ENCODE measurements at places on chromosomes 1 and 21.

GRCh38 chr1:19317126-19317910, 5.2 kb downstream of the SLC66A1 start:
- DNase-seq: no peak

DNA sequence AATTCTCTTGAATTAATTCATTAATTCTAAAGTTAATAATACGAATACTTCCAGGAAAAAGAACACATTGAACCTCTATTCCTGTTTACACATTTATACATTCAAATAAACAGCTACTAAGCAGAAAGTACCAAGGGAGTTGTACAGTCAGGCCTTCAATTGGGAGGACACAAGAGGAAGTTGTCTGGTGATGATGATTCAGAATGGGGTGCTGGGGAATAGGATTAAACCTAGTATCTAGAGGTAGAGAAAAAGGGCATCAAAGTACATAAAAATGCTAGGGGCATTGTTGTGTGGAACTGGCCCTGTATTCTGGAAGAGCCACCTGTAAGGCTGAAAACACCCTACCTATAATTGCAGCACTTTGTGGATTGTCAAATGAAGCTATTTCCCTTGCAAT, 71.7 kb upstream of the MROH9 start:
- no peak for DNase-seq

GRCh38 chr1:87678266-87678665, 349.6 kb downstream of the LMO4 start:
- DNase-seq: no peak

DNA sequence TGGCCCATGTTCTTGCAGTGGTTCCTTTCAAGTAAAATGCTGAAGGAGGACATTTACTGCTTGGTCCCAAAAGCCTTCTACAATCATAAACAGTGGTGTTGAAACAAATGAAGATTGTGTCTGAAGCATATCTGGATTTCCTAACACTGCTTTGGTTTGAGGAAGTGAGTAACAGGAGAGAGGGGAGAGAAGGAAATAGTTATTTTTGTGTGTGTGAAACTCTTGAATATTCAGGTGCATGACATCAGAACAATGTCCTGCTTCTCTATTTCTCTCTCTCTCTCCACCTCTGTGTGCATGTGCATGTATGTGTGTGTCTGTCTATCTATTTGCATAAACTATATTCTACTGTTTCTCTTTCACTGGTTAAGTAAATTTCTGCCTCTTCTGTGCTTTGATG, 61.4 kb upstream of the TNFSF18 start:
- DNase-seq: no peak

- no peak for DNase-seq
These were observed 9.5 kb downstream of the CDC73 start for GRCh38 chr1:193131266-193131860.

- no peak for DNase-seq
These were observed 13.0 kb upstream of the TEDDM1 start for GRCh38 chr1:182413486-182413885.

GRCh38 chr1:234330843-234331215, 42.4 kb upstream of the COA6 start:
- no peak for DNase-seq

GRCh38 chr1:54506594-54506993, 41.4 kb upstream of the ACOT11 start:
- no peak for DNase-seq

- DNase-seq: no peak
These were observed 18.2 kb downstream of the CRYZ start for GRCh38 chr1:74714429-74715235.

DNA sequence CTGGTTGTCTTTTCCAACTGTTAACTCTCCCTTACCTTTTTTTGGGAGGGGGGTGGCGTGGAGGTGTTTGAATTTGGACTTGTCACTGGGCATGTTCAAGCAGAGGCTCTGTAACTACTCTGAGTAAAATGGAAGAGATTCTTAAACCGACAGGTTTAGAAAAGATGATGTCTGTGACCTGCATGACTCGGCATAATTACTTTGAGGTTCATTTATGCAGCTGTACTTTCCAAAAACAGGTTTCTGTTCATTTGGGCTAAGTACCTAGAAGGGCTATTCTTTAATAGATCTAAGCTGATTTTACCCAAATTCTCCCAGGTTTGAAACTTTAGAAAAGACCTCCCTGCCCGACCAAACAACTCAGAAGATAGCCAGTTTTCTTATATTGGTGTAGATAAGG, 80.3 kb downstream of the SLC35A3 start:
- no peak for DNase-seq

- DNase-seq: no peak
These were observed 223.4 kb downstream of the DISC1 start for GRCh38 chr1:231849981-231850380.

DNA sequence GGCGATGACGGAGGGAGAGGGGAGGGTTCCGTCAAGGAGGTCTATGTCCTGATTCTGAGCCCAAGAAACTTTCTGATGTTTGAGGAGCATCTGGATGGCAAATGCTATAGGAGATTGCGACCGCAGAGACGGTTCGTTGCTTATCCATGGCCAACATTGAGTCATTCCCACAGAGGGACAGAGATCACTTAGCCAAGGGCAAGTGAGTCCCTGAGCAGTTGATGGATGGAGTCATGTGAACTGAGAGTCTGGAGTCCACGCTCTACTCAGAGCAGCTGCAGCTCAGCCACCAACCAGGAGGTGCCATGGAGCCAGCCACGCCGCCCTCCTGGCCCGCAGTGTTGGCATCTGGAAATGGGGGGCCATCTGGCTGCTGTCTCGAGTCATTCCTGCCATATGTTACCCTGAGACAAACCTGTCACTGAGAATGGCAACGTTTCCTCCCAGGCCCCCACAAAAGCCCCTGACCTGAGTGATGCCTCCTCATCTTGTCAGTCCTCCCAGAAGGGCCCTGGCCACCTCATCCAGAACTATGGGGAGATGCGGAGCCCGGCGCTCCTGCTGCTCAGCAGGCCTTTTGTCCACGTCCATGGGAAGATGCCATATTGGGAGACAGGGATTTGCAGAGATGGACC, 58.6 kb downstream of the ATP5PO start:
- no peak for DNase-seq

DNA sequence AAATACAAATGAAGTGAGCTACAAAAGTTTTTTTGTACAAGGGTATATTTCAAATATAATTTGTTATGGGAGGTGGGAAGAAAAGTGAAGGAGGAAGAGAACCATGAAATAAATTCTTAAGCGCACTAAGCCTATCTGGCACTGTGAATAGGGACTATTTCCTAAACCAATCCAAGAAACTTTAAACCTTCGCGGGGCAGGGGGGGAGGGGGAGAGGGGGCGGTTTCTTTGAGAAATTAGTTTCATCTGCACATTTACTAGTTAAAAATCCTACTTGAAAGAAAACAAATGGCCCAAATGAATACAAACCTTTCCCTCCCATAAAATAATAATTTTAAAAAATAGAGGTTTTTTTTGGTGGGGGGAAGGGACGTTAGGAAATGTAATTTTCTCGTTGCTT, 364 bp downstream of the GOLPH3L start:
- DNase-seq: no peak

DNA sequence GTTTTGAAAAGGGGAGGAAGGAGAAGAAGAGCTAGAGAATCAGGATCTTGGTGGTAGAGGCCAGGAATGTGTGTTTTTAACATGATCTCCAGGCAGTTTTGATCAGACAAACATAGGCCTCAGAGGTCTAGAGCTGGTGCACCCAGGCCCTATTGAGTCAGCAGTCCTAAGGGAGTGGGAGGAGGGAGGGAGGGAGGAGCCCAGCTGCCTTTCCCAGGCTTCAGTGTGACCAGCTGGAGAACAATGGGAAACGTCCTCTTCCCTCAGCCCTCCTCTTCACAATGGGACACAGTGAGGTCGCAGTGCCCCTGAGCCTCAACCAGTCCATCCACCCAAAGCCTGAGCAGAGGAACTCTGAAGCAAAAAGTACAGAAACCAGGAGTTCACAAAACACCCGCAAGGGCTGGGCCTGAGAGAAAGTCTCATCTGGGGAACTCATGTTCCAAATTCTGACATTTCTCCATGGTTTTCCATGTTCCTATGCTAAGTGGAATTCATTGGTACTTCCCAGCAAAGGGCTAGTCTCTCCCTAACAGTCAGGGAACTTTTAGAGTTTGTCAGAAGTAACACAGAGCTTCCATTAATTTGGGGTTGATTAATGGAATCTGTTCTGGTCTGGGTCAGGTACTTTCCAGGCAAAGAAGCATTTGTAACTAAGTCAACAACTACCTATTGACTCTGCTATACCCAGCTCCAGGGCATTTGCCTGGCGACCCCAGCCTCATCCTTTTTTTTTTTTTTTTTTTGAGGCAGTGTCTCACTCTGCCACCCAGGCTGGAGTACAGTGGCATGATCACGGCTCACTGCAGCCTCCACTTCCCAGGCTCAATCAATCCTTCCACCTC, 37.5 kb downstream of the ELAPOR1 start:
- peak; percentile 67 for DNase-seq

- no peak for DNase-seq
These were observed 6.0 kb upstream of the MAP1LC3C start for GRCh38 chr1:242004751-242005495.

- DNase-seq: no peak
These were observed 179.2 kb downstream of the ATG4C start for GRCh38 chr1:62962901-62963776.

GRCh38 chr1:169849346-169850022, 44.2 kb downstream of the SCYL3 start:
- no peak for DNase-seq

DNA sequence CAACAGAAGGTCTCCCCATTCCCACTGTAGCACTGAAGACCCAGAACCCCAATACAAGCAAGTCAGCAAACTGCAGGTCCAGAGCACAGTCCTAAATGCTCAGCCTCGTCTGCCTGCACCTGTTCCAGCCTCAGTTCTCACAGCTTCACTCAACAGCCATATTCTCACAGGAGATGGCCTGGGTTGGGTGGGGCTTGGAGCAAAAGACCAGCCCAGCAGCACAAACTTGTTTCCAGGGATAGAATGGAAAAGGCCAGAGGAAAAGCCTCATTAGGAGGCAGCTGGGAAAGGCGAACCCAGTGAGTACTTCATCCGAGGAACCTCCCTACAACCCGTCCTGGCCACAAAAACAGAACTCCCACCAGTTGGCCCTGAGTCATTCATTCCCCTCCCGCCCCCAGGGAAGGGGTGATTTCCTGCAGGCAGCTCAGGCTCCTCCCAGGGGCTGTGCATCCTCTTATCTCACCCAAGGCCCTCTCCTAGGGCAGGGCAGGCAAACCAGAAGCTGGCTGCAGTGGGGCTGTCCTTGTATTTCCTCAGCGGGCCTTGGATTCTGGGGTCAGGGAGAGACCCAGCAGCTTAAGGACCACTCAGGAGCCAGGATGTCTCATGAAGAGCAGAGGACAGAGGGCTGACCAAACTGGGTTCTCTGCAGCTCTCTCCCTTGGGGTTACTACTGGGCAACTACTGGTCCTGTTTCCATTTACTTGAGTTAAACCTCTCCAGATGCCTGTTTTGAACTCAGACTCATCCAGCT, 7.4 kb upstream of the MPL start:
- DNase-seq: no peak

- DNase-seq: no peak
These were observed 7.1 kb upstream of the AGO3 start for GRCh38 chr1:35923791-35924221.

DNA sequence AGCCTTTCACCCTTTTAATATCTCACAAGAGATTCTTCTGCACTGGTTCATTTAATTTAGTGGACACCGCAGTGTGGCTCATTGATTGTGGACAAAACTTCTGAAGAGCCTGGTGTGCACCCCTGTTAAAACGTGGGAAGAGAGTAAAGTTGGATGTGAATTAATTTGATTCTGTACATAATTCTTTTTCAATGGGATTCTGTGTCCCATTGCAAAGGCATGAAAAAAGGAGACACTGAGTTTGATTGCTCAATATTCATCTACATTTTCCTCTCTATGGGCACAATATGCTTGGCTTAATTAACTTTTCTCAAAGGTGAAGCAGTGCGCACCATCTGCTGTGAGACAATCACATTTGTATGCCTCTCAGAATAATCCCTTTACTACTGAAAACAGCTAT, 95.1 kb downstream of the BARHL2 start:
- no peak for DNase-seq

DNA sequence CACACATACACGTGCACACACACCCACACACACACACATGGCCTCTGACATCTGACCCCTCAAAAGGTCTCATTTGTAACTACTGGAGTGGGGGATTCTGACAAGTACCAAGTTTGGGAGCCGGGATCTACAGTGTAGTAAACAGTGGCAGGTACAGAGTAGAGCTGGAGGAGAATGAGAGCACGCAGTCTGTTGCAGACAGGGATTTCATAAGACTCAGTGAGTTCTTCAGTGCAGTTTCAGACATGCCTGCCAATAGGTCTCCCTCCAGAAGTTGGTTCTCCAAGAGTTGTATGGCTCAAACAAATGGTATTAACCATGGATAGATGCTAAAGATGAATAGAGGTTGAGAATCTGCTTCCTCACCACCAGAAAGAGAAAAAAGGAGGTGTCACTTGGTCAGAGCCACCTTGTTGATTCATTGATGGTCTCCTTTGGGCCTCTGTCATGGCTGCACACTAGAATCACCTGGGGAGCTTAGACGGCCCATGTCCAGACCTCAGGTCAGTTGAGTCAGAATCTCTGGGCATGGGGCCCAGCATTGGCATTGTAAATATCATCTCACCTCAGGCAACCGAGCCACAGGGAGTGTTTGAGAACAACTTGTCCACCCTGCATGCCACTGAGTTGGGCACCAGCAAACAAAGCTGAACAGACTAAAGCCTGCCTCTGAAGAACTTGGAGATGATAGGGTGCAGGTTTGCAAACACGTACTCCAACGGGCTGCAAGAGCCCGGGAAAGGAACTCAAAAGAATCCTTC, 122.1 kb downstream of the EDEM3 start:
- no peak for DNase-seq

DNA sequence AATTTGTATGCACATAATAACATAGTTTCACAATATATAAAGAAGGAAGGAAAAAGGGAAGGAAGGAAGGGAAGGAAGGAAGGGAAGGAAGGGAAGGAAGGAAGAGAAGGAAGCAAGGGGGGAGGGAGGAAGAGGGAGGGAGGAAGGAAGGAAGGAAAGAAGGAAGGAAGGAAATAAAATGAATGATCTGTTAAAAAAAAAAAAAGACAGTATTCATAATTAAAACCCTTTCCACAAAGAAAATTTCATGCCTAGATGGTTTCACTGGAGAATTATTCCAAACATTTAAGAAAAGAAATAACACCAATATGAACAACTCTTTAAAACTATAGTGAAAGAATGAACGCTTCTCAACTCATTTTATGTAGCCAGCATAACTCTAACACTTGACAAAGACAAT, 44.8 kb downstream of the CDKN2C start:
- DNase-seq: no peak

DNA sequence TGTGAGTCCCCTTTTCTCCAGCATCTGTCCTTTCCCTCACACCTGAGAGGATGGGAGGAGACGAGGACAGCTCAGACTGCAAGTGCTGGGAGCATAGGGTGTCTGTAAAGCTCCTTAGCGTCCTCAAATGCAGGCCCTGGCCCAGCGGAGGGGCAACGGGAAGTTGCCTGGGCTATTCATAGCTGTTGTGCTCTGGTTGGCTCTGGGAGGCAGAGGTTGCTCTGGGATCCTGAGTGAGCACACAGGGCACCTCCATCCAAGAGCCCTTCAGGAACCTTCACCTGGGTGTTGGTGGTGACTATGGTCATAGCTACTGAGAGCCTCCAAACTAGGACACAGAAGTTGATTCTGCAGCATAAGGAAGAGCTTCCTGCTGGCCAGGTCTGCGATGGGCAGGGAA, 2.6 kb downstream of the PADI1 start:
- DNase-seq: no peak

- DNase-seq: no peak
These were observed 5.5 kb downstream of the PPOX start for GRCh38 chr1:161171696-161172095.

GRCh38 chr1:64043976-64044375, 159.4 kb upstream of the UBE2U start:
- DNase-seq: no peak

- DNase-seq: no peak
These were observed 58.7 kb upstream of the APOBEC4 start for GRCh38 chr1:183711741-183712361.
